ENCODE measurements at places on chromosomes 16 and 17.

DNA sequence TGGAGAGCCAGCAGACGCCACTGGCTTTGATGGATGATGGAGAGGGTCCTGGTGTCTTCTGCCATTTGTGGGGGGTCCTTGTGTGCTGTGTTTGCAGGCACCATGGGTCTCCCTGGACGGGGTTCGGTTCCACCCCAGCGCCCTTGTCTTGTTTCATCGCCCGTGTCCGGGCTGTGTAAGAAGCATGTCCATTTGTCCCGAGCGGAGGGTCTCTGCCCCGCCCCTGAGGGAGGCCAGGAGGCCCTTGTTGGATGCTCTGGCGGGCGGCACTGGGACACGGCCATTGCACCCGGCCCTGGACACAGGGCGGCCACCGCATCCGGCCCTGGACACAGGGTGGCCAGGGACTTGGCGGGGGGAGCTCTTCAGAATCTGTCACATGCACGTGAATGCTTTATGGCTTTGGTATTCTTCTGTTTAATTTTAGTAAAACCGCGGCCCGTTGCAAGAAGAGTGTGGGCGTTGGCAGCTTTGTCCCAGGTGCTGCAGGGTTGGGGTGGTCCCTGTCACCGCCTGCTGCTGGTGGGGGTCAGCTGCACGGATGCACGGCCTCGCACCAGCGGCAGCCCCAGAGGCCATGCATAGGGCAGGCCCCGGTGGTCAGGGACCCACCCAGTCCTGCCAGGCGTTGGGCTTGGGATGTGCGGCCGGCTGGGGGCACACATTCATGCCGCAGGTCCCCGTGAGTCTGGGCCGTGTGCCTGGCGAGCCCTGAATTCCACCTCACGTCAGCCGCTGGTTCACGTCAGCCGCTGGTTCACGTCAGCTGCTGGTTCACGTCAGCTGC lies 21.0 kb upstream of the ZNF750 start:
- DNase-seq, result no peak

DNA sequence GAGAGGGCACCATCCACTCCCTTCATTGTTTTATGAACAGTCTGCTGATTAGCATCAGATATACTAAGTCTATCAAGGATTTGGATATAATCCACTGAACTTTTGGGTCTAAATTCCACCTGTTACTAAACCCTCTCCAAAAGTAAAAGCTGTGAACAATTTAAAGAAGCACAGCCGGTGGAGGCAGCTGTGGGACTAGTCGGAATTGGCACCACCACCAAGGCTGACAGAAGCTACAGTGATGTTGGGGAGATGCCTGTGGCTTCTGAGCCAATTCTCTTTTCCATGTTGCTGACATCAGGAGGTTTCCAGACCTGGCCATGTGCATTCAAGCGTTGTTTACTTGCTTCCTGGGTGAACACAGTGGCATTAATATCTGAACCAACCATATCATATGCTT lies 679.0 kb upstream of the CA10 start:
- DNase-seq, result no peak

DNA sequence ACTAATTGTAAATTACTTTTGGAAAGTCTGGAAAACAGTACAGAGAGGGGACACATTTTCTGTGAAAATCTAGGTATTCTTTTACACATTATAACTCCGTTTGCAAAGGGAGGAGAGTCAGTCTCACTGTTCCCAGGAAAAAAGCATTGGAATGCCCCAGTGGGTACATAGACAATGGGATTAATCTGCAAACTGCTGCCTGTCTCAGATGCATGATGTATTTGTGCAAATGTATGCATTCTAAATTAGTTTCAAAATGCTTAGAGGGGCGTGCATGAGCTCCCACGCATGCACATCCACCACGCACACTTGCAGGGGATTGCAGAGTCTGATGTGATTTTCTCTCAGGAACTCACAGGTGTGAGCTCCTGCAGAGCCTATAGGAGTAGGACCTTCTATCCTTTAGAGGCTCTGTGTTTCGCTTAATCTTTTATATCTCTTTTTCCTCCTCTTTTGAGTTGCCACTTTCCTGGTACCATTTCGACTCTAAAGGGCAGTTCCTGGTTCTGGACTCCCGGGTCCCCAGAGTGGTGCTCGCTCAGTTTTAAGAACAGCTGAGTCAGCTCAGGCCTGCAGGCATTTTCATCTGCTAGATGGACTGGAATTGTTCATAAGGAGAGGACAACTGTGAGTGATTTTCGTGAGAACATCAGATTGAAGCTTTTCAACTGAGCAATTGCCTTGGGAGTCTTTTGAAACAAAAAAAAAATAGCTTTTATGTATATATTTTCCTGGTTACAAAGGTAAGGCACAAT lies 1.1 kb downstream of the BCO1 start:
- DNase-seq, result no peak

- no peak for DNase-seq
Measured at GRCh38 chr16:68972013-68972412, 128.7 kb downstream of the TANGO6 start.

DNA sequence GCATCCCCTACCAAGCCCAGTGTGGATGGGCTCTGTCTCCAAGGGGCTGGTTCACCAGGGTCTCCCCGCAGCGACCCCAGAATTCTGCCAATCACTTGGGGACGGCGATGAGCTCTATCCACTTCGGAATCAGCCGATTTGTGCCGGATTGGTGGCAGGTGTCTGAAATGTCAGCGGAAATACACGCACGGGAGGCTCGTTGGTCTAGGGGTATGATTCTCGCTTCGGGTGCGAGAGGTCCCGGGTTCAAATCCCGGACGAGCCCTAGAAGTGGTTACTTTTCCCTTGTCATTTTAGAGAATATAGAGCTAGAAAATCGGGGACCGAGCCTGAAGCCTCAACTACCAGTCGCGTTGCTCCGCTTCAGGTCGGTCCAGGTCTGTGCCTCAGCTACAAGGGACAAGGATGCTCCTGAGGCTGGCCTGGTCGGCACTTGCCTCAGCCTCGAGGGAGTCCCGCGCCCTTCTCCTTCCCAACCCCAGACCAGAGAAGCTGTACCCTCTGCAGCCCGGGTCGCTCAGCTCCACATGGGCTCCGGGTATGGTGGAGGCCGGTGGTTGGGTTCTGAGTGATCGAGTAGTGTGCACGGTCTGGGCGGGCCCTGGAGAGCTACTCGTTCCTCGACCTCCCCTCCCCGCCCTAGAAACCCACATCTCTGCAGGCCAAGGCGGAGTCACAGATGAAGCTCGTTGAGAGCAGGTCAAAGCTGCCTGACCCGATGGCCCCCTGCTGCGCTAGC lies 16.0 kb upstream of the OR1F1 start:
- DNase-seq, result peak; percentile 69

- no peak for DNase-seq
Measured at GRCh38 chr17:43818966-43819365, 14.0 kb downstream of the MPP3 start.

DNA sequence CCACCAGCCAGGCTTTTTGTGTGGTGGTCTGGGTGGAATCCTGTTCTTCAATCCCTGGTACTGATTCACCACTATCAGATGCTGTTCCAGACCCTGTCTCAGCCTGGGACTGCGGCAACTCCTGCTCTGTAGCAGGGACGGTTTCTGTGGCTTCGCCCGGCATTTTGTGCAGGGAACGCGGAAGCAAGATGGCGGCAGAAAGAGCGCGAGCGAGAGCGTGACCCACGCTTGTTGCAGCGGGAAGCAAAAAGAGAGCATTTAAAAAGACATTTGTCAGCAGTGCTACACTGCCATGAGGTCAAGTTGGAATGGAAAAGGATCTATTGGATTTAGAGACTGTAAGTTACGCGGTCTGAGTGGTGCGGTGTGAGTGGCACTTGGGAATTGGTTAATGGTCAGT lies at the start of gene NACA2:
Gene NACA2 (minus strand): TSS at position 202 of the 400 bp plus-strand sequence. CDS start 39 bp downstream, at position 163.
- DNase-seq, result no peak

- DNase-seq, result no peak
Measured at GRCh38 chr16:70808371-70808770, 7.4 kb upstream of the VAC14 start.

GRCh38 chr17:10266296-10266876 lies 68.0 kb upstream of the GAS7 start:
- no peak for DNase-seq

GRCh38 chr17:80839511-80839941 lies 152.1 kb upstream of the CHMP6 start:
- no peak for DNase-seq

Data from fibroblast of gingiva (primary cell).